ENCODE measurements at places on chromosomes 1 and 21.
A peak's percentile ranks its signal among the peaks of the same experiment; 100 is the strongest.

- no peak for DNase-seq
These were observed 254.2 kb downstream of the GPR52 start for GRCh38 chr1:174702011-174702410.

GRCh38 chr1:87595384-87595781, 266.7 kb downstream of the LMO4 start:
- no peak for DNase-seq

DNA sequence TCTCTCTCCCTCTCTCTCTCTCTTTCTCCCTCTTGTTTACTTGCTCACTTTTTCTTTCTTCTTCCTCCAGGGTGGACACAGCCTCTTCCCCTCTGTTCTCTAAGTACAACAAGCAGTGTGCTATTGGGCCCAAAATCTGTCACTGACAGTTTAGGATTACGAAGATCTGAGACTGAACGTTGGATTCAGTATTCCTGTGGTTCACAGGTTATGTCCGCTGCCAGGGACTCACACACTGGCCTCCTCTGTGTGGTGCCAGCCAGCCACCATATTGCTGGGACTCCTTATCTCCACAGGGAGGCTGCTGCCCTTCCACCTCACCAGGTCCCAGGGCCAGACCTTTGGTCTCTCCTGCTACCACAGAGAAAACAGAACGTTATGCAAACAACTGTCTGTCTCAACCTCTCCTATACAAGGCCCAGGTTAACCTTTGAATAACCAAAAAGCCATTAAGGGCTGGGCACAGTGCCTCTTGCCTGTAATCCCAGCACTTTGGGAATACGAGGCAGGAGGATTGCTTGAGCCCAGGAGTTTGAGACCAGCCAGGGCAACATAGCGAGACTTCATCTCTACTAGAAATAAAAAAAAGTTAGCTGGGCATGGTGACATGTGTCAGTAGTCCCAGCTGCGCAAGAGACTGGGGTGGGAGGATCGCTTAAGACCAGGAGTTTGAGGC, 171.9 kb upstream of the RAB4A start:
- DNase-seq: no peak

DNA sequence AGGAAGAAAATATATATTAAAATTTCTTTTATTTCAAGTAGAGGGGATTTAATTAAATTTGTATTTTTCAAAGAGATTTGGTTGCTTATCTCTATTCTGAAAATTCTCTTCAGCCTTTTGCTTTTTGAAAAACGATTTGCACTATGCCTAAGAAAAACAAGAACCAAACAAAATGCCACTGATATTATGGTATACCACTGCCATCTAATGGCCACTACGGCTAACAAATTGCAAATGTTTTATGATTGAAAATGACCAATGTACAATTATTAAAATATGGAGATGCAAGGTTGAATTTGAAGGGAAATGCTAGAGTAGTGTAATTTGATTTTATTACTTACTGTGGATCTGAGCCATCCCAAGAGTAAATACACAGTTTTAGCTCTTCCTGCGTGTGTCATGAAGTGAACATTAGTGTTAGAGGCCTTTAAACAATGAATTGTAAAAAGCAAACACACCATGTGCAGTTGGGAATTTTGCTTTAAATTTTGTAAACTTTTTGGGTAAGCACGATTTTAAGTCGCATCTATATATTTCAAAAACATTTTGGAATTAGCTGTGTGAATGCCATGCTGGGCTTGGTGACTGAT, 137.4 kb upstream of the USP25 start:
- peak; percentile 4 for DNase-seq

DNA sequence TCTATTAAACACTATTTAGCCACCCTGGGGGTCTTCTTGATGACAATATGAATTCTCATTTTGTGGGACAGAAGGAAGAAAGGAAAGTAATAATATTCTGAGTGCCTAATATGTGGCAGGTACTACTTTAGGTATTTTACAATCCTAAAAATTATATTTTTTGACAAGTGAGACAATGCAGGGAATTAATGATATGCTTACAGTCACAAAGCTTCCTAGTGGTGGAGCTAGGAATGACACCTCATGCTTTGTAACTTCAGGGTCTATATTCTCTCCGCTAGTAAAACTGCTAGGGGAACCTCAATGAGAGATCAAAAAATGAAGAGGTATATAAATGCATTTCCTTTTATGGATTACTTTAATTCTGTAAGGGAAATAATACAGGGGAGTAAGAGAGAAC, 44.3 kb downstream of the TPR start:
- DNase-seq: no peak

DNA sequence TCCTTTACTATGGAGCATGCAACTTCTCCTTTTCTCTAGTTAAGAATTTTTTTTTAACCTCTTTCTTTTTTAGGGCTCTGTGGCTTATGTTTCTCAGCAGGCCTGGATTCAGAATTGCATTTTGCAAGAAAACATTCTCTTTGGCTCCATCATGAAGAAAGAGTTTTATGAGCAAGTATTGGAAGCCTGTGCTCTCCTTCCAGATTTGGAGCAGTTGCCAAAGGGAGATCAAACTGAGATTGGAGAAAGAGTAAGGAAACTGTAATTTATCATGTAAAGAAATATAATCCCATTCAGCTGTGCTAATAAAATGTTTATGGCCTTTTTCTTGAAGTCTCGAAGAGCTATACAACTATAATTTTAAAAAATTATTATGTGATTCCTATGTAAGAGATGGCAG, 70.1 kb downstream of the HSPA13 start:
- DNase-seq: no peak

DNA sequence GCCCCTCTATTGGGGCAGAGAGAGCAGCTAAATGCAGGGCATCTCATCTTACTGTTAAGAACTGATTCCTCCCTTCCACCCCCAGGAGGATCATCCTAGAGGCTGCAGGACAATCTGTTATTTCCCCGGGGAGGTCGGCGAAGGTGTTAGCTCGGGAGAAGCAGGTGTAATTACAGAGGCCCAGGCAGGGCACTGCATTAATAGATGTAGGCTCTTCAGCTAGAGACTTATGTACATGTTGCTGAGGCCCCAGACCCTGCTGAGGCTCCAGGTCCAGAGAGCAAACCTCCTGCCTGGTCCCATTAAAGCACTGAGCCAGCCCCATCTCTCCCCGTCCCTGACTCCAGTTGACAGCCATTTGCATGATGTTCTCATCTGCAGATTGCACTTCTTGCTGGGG, 320.3 kb upstream of the VAMP3 start:
- DNase-seq: no peak

DNA sequence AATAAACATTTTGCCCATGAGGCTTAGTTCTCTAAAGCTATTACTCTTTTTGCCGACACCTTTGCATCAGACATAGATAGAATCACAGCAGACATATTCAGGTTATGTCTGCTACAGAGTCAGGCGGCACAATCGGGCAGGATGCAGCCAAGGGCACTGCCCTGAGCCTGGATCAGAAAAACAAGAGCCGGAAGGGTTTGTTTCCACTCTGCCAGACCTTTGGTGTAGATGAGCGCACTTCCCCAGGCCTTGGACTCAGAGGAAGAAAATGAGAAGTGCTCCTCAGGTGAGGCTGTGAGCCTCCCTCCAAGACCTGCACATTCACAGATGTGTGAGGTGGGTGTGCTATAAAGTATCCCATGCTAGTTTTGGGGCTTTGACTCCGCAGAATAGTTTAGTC, 43.7 kb downstream of the GNG12 start:
- DNase-seq: no peak

Measured in NCI-H1048 (cell line).